ENCODE measurements at places on chromosomes 1 and 21. TPM values are rescaled to one million over a fixed set of nuclear protein-coding genes. Genes with fewer than 3 reads are reported as not detected.

GRCh38 chr1:24253571-24253970 is 65.6 kb upstream of the GRHL3 start:
- DNase-seq, result no peak

- no peak for DNase-seq
Observed at GRCh38 chr1:152871731-152872126, 6.4 kb upstream of the SMCP start.

GRCh38 chr1:157496121-157496526 is 56.2 kb downstream of the FCRL5 start:
- peak; percentile 29 for DNase-seq

The MATN1 gene
- 0.32 TPM for total RNA-seq

DNA sequence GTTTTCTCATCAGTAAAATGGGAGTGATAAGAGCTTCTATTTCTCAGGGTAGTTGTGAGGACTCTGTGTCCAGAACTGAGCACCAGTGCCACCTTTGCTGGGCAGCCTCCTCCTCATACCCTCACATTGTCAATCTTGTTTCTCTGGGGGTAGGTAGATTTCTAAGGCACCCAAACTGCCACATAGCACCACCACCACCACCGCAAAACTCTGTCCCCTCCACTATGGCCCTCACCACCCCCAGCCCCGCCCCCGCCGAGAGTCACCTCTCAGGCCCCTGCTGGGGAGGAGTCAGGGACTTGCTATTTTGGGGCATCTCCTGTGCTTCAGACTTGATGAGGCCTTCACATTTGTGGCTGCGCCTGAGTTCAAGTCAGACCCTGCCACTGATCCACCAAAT is 549.2 kb downstream of the PTPRU start:
- DNase-seq, result no peak

GRCh38 chr1:109392788-109393616 is 4.7 kb downstream of the SORT1 start:
- peak; percentile 71 for DNase-seq

DNA sequence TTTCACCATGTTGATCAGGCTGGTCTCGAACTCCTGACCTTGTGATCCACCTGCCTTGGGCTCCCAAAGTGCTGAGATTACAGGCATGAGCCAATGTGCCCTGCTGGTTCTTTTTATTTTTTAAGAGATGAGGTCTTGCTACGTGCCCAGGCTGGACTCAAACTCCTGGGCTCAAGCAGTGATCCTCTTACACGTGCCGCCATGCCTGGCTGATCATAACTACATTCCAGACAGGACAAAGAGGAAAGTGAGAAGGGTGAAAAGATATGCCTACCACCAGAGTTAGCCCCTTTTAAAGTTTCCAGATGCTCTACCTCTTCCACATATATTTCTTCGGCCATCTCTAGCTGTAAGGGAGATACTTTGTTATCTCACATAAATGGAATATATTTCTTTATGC is 79.7 kb upstream of the SOX13 start:
- no peak for DNase-seq

The SH2D5 gene
- total RNA-seq, result 0.71 TPM

The PTPRC gene
- 0.23 TPM for total RNA-seq

DNA sequence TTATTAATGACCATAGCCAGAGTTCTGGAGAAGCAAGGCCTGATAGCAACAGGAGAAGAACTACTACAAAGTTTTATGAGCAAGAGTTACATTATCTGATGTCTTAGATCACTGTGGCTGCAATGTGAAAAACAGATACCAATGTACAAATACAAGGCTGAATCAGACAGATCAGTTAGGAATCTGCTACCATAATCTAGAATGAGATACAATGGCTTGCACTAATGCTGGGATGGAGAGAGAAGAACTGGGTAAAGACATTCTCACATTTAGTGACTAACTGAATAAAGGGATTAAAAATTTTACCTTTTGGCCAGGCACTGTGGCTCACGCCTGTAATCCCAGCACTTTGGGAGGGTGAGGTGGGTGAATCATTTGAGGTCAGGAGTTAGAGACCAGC is 41.3 kb downstream of the ARID4B start:
- no peak for DNase-seq

The FMO4 gene
- total RNA-seq, result 2.8 TPM

The NCF2 gene
- 0.19 TPM for total RNA-seq

- DNase-seq, result no peak
Observed at GRCh38 chr1:200304171-200304570, 105.7 kb downstream of the ZNF281 start.

The OR14C36 gene
- total RNA-seq, result not detected

DNA sequence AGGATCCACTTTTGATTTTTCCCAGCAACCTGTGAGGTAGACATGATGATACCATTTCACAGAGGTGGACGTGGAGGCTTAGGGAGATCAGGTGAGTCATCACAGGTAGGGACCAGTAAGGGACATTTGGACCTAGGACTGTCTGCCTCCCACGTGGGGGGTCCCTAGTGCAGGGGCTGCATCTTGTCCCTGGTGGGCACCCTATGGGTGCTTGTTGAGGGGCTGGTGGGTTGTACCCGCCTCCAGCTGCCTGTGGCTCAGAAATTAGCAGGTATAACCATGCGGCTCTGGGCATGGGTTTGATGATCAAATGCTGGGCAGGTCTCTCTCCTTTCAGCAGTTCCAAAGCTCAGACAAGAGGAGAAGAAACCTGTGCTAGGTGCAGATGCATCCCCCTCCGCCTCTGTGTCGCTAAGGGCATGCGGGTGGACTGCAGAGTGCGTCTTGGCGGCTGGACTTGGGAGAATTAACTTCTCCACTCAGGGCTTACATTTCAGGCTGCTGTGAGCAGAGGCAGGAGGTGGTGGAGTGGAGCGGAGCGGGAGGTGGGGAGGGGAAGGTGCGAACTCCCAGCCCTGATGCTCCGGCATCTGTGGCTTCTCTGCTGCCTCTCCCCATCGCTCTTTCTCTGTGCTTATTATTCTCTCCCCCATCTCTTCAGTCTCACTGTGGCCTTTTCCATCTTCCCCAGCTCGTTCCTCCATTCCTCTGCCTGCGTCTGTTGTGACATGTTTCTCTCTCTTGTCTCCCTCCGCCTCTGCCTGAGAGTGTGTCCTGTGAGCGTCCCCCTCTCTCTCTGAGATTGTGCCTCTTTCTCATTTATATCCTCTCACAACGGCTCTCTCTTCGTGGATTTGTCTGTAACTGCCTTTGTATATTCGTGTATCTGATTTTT is 146.8 kb downstream of the PTPRU start:
- no peak for DNase-seq

The TLR5 gene
- total RNA-seq, result 0.13 TPM

The PDE4B gene
- total RNA-seq, result 6.8 TPM

DNA sequence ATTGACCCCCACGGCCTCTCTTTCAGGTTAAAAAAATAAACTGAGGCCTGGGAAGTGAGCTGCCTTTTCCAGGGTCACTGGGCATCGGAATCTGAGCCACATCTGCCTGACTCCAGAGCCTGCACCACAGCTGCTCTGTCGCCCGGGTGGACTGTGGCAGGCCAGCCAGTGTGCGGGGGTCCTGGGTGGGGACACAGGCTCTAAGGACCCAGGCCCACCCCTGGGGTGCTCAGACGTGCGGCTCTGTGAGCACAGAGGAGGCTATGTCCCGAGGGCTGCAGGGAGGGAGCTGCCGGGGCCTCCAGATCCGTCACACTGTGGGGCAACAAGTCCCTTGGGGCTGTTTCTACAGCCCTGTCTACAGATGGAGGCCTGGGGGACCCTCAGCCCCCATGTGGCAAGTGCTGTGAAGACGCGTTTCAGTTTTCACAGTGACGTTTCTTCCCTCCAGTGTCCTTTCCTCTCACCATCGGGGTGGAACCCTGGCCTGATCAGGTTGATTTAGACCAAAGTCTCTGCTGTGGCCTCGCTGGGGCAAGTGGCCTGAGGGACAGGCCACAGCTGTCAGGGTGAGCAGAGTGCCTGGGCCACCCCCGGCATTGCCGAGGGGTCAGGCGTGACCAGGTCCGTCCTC is 39.2 kb upstream of the ACTRT2 start:
- no peak for DNase-seq

GRCh38 chr1:156906206-156906906 is 12.8 kb downstream of the PEAR1 start:
- no peak for DNase-seq

The G0S2 gene
- total RNA-seq, result 1.0 TPM

DNA sequence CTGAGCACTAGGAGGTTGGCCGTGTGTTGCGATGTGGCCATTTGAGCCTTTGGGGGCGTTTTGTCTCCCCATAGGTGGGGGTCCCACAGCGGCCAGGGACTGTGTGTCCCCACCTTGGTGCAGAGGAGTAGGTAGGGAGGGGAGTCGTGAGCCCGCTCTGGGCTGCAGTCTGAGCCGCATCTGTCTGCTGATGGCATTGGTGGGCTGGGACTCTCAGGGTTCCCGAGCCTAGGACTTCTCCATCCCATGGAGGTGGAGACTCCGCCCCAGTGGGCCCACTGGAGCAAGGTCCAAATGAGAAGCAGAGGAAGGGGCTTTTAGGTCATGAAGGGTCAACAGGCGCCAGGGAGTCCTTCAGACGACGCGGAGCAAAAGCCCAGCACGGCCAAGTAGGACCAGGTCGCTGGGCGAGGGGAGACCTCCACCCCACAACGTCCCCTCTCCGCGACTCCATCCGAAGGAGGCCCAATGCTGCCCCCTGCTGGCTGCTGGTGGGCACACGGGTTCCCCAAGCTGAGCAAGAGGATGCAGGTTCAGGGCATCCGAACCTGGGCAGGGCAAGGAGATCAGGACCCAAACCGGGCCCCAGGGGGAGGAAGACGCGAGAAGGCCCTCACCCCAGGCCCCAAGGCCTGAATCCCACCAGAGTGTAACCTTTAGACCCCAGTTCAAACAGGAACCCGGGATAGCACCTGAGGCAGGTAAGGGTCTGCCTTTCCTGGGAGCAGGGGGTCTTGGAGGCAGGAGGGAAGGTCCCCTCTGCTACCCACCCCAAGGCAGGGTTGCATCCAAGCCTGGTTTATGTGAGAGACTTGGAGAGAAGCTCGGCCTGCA is 14.9 kb downstream of the TTC34 start:
- DNase-seq, result no peak

The RGS13 gene
- total RNA-seq, result not detected

DNA sequence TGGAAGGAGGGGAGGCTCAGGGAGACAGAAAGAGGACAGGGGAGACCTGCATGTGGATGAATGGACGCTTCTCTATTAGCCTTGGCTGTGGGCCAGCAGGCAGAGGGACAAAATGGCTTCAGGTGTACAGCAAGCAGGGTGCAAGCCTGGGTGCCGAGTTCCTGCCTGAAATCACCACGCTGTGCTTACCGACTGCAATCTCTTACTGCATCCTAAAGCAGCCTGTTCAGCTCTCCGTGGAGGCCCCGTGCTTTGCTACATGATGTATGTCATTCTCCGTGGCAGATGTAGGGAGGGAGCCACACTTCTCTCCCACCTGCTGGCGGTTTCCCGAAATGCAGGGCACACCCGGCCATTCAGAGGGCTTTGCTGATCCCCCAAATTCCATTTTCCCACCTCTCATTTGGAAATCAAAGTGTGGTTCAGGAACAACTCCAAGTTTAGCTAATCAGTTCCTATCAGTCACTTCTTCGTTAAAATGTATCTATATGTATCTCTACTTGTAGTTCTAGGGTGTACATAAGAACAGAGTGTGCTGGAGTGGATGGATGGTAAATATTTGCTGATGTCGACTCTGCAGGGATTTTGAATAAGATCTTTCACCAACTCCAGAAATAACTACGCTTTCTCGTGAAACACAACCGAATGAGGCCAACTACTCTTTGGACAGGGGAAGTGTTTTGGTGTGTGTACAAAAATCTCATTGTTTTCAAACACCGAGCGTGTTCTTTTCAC is 122.3 kb upstream of the BACE2 start:
- no peak for DNase-seq

The CCDC185 gene
- not detected for total RNA-seq

DNA sequence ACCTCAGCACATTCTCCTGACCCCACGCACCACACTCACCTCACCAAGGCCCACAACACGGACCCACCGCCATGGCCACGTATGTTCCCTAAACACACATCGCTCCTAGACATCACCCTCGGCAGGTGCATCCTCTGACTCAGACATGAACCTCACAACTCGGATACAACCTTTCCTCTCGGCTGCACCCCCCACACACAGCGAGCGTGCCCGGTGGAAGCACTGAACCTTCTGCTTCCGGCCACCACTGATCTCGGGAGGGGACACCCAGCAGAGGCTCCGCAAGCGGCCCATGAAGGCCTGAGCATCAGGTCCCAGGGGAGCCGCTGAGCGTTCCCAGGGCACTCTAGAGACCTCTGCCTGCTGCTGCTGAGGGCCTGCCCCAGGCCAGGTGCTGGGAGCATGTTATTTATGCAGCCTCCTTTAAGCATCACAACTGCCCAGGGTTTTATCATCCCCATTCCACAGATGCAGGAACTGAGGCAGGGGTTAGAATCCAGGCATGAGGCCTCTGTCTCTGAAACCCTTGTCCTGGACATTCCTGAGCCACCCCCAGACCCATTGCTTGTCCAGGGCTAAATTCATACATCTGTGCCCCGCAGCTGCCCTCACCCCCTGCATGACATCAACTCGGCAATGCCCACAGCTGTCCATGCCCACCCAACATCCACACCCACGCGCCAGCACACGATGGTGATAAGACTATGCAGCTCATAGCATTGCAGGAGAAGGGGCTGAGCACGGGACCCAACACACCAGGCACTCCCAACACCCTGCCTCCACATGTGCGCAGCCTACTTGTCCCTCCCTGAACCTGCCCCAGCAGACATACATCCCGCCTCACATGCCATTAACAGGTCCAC is 27.0 kb downstream of the SDC3 start:
- DNase-seq, result no peak

DNA sequence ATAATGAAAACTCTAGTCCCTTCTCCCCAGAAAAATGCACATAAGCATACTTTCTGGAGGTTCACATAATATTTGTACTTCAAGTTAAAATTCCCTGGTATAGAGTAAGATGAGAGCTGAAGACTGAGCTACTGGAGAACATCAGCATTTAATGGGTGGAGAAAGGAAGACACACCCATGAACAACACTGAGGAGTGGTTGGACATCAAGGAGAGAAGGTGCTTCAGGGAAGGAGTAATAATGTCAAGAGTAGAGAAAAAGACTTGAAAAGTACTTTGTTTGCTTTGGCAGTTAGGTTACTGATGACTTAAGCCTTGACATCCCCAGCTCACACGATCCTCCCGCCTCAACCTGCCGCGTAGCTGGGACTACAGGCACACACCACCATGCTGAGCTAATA is 21.9 kb downstream of the PEA15 start:
- DNase-seq, result no peak

The OTUD3 gene
- total RNA-seq, result 4.0 TPM

Measured in LHCN-M2 (cell line).